Activated naive CD8-positive, alpha-beta T cell treated with anti-CD3 and anti-CD28 coated beads, Interleukin-2, amount 50 U/mL, for 24 hours (primary cell): ENCODE measurements at places on chromosomes 3 and 15.
A peak's percentile ranks its signal among the peaks of the same experiment; 100 is the strongest.

- DNase-seq, result no peak
Measured at GRCh38 chr3:5186858-5187155, 700 bp upstream of the EDEM1 start.

DNA sequence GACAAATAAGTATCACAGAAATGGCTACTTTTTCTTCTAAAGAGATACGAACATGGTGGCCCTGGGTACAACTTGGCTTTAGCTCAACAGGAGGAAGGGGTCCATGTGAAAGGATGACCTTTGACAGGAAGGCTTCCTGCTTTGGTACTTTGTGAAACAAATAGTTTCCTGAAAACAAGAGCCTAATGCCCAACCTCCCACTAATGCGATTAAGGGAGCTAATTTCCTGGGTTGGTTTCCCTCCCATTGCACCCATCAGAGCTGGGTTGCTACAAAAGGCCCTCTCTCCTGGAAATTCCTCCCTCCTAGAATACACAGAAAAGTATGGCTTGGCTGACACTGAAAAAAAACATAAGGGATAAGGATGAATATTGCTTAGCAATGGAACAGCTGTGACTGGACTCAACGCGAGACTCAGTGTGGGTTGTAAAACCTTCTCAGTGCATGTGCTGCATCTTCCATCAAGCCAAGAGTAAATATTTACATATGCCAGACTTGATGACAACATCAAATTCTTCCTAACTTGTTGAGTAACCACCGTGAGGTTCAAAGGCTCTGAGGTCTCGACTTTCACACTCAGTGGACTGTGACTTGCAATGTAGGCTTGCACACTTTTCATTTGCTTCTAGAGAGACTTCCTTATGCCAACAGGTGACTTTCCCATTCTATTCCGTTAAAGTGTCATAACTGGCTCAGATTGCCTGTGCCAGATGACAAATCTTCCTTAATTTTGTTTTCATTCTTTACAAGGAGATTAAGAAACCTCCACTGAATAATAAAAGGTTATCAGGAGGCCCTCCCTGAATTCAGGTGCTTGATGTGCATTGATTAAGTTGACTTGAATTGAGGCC is 60.1 kb downstream of the ADAMTS9 start:
- no peak for DNase-seq

DNA sequence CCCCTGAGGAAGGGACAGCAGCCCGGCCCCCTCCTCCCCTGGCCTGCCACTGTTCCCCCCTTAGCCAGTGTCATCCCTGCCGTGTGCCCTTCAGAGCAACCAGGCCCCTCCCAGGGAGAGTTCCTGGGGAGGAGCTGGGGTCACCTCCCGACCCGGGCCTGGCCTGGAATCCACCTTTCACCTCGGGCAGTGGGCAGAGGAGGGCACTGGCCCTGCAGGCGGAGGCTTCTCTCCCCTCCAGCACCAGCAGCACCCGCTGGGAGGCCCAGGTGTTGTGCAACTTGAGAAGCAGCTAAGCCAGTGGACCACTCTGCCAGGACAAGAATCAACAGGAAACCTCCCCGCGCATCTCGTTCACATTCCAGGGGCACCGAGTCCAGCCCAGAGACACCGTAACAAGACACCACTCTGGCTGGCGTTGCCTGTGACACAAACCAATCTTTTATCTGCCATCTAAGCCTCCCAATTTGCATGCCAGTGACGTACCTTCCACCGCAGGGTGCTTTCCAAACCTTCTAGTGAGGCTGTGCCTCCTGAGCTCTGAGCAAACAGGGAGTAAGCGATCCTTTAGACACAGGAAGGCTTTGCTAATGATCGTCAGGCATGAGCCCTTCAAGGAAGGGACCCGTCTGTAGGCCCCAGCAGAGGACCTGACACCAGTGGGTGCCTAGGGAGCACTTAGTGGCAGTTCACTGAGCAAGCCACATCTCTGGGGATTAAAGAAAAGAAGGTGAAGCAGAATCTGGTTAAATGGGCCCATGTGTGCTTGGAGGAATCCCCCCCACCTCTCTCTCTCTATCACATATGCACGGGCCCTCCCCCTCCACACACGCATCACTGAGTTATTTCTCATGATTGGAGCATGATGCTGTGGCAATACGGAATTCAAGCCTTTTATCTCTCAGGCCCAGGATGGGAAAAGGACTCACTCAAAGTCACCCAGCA is 98.9 kb upstream of the TLE3 start:
- peak; percentile 18 for DNase-seq

- DNase-seq, result no peak
Measured at GRCh38 chr15:70658641-70659040, 104.7 kb downstream of the UACA start.

- no peak for DNase-seq
Measured at GRCh38 chr15:98785807-98786621, 137.7 kb downstream of the IGF1R start.
